ENCODE measurements at places on chromosomes 6 and 20.

DNA sequence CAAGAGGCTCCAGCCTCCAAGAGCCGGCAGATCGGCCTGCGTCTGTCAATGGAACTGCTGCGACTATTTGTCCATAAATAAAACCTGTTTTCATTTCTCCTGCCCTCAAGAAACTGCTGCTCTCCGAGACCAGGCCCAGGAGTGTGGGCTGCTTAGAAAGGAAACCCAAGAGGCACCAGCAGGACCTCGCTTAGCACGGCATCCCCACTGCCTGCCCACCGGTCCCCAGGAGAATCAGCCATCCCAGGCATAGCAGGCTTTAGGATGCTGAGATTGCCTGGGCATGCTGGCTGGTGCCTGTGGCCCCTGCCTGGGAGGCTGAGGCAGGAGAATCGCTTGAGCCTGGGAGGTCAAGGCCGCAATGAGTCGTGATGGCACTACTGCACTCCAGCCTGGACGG, 17.6 kb downstream of the NTSR1 start:
- no peak for DNase-seq

DNA sequence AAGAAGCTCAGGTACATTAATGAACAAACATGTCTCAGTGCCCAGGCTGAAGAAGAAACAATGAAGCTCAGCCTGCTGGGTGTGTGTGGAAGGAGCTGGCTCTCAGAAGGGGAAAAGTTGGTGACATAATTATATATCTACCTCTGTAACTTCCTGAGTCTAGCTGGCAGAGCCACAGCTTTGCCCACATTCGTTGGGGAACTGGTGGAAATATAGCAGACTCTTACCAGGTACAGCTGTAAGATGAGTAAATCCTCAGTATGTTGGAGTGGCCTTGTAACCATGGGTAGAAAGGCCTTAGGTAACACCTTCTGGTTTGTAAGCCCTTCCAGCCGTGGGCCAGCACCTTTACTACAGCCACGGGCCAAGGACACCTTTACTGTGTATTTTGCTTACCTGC, 29.9 kb upstream of the PNRC1 start:
- DNase-seq, result no peak

DNA sequence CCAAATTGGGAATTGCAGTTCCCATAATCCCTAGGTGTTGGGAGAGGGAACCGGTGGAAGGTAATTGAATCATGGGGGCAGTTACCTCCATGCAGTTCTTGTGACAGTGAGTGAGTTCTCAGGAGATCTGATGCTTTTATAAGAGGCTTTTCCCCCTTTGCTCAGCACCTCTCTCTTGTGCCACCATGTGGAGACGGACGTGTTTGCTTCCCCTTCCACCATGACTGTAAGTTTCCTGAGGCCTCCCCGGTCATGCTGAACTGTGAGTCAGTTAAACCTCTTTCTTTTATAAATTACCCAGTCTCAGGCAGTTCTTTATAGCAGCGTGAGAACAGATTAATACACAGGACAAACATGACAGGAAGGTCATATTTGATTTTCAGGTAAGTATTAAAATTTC, 25.3 kb upstream of the HECA start:
- no peak for DNase-seq

- DNase-seq, result no peak
These were observed 59.5 kb downstream of the SMOC2 start for GRCh38 chr6:168500519-168500918.
